ENCODE measurements at places on chromosomes 12 and 14.

- DNase-seq: no peak
Observed at GRCh38 chr12:14190694-14191093, 174.8 kb upstream of the ATF7IP start.

DNA sequence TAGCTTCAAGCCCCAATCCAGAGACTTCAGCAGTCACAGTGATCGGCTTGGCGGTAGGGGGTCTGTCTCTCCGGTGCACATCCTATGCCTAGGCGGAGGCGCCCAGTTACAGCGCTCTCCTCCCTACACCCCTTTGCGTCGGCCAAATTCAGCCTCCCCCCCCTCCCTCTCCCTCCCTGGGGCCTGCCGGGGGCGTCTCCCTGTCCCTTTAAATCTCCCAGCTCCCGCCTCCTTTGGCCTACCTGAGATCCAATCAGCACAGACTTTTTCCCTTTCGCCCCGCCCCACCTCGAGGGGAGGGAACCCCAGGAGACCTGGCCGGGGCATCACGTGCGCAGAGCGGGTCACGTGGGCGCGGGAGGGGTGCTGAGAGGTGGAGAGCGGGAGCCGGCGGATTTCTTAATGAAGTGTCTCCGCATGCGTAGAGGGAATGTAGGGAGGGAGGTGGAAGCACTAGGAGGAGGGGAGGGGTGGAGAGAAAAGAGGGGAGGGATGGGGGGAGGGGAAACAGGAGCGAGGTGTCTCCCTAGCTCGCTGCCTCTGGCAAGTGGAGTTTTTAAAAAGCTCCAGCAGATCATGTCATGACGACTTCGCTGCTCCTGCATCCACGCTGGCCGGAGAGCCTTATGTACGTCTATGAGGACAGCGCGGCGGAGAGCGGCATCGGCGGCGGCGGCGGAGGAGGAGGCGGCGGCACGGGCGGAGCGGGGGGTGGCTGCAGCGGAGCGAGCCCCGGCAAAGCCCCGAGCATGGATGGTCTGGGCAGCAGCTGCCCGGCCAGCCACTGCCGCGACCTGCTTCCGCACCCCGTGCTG is at the start of gene HOXC13:
Gene HOXC13 (plus strand): TSS at position 506 of the 815 bp plus-strand sequence. CDS start 76 bp downstream, at position 582.
- DNase-seq: peak; percentile 72

GRCh38 chr12:109432842-109433304 is 44.2 kb downstream of the KCTD10 start:
- DNase-seq: no peak

DNA sequence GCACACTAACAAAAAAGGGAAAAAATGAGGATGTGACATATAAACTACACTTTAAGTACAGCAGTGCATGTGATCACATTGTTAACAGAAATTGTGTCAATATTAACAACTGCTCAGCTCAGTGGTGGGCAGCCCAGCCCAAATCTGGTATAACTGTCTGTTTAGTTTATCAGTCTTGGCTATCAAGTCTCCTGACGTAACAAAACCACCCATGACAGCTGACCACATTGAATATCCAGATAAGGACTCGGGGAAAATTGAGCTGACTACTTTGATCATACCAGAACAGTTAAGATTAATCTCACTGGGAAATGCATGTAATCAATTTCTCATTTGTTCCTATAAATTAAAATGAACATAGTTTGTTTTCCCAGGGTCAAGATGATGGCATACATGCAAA is 396.6 kb downstream of the SNAPC1 start:
- DNase-seq: no peak

GRCh38 chr12:318759-319515 is 56.3 kb upstream of the SLC6A13 start:
- DNase-seq: no peak

GRCh38 chr12:84502907-84503787 is 409.5 kb downstream of the SLC6A15 start:
- DNase-seq: peak; percentile 26

GRCh38 chr14:20609215-20610001 is 18.2 kb upstream of the RNASE12 start:
- DNase-seq: no peak

- DNase-seq: no peak
Observed at GRCh38 chr12:11433664-11434063, 38.3 kb upstream of the PRB2 start.

- DNase-seq: no peak
Observed at GRCh38 chr12:132474237-132474741, 15.7 kb upstream of the FBRSL1 start.

DNA sequence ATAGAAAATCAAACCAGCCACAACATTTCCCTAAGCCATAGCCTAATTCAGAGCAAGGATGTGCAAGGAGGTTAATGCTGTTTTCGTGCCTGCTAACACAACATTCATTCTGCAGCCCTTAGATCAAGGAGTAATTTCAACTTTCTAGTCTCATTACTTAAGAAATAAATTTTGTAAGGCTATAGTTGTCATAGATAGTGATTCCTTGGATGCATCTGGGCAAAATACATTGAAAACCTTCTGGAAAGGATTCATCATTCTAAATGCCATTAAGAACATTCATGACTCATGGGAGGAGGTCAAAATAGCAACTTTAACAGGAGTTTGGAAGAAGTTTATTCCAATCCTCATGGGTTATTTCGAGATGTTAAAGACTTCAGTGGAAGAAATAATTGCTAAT is 283.2 kb downstream of the RPAP3 start:
- DNase-seq: peak; percentile 39

DNA sequence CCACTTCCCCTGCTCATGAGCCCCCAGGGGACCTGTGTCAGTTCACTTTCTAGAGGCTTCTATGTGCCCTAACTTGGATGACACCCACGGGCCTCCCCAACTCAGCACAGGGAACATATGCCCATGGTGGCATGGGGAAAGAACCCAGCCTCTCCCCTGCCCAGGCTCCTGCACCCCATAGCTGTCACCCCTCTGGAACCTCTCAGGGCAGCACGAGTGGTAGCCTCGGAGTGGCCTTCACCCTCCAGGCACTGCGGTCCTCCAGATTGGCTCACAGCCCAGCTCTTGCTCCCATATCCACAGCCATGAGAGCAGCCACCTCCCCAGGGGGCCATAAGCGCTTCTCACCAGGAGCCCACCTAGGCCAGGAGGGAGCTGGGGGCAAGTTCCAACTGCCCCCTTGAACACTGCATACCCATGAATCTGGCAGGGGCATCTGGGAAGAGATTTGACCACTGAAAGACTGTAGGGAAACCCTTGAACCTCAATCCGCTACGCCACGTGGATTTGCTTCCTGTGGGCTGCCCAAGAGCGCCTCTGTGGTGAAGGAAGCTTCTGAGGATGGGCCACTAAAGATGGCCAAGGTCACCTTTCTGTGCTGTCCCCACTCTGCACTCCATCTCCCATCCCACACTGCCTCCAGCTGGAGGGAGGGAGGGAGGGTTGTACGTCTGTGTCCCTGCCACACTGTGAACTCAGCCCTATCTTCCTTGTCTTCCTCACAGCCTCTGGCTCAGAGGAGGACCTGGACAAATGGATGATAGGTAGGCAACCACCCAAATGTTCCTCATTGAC is 11.9 kb downstream of the PLD4 start:
- DNase-seq: no peak

DNA sequence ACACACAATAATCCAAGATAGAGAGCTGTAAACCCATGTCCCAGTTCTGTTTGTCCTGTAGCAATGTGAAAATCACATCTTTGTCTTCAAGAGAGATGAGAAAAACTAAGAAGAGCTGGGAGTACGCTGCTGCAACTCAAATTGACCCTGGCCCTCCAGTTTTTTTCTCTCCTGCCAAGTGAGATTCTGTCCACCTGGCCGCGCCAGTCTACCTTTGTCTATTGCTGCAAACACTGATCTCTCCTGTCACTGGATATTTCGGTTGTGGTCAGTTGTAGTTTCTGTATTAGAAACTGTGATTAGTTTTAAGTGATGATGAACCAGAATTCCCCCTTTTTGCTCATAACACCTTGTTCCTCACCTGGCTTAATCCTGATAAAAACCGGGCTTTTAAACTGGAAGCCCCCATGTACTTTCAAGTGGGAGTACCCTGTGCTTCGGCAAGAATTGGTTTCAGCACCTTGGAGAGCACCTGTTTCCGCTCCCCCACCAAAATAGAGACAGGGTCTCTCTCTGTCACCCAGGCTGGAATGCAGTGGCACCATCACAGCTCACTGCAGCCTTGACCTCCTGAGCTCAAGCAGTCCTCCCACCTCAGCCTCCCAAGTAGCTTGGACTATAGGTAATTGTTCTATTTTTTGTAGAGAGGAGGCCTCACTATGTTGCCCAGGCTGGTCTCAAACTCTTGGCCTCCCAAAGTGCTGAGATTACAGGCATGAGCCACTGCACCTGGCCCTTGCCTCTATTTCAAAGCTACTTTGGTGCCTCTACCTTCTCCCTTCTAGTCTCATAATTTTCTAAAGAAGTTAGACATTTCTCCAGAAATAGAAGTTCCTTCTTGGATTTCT is 156.8 kb downstream of the PHETA1 start:
- no peak for DNase-seq

DNA sequence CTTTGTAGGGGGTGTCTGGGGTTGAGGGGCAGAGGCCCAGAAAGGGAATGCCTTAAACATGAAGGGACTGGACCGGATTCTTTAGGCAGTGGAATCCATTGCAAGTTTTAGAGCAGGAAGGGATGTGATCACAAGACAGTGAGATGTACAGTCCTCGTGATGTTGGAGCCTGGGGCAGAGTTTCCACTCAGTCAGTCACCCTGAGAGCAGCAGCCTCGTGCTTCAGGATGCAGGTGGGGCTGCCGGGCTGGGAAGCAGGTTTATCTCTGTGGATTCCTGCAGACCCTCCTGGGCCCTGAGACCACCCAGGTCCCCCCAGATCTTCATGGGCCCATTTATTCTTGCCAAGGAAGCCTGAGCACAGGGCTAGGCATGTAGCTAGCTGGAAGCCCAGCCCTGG is 38.5 kb downstream of the RIN3 start:
- no peak for DNase-seq

DNA sequence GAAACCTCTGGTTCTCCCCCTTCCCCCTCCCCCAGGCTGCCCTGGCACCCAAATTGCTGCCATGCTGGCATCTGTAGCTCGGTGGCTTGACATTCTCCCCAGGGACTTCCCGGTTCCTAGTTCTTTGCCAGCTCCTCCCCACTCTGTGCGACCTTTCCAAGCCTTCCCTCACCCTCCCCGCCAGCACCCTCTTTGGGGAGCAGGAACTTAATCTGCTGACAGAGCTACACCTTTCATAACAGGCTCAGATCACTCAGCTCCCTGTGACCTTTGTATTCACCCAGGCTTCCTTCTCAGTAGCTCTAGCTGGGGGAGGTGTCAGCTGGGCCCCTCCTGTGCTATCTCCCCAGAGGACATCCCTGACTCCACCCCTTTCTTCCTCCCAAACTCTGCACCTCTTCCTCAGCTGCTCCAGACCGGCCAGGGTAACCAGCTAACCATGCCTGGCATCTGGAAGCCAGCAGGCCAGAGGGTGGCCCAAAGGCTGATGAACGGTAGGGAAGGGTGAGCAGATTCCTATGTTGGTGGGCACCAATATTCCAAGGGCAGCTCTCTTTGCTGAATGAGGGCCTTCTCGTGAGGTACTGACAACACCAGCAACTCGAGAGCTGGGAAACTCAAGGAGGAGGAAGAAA is 1.8 kb upstream of the COX14 start:
- DNase-seq: no peak

DNA sequence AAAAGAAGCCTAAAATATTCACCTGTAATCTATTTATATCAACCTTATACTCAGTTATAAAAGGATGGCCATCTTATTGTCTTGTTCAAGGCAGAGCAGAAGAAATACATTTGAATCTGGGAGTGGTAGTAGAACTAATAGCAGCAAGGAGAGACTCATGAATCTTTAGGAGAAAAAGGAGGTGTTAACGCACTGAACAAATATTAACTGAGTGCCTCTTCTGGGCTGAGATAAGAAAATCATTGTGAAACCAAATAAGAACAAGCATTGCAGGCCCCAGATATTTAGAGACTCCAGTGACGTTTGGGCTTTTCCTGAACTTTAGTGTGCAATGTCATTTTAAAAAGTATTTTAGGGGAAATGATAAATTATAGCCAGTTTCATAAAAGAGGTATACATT is 790.6 kb downstream of the DIO2 start:
- DNase-seq: no peak

DNA sequence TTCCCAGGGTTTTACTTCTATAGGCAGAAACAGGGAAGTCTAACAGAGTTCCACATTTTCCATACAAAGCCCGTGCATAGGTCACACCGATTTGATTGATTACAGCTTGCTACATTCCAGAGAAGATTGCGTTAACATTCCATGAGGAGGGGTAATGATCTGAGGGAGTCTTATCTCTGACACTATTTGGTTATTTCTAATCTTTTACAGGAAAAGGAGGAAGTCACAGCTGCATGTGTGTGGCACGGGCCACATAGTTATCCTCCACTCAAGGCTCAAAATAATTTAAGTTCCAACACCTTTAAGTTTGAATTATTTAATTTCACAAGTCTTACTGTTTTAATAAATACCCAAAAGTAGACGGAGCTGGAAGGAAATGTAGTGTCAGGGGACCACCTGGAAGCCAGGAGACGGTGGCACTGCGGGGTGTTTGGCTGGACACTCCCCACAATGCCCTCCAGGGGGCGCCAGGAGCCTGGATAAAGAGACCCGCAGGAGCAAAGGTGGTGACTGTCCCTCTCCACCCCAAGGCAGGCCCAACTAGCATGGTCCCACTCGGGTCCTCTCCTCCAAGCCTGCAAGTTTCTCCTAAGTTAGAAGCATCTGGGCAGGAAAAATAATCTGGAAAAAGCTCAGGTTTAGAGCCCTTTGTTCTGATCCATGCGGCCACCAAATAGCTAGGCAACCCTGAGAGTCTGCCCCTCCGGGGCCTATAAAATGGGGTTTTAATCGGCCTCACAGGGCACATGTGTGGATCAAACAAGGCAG is 20.2 kb downstream of the KRT8 start:
- DNase-seq: no peak

GRCh38 chr12:114685869-114686268 is 1.9 kb upstream of the TBX3 start:
- no peak for DNase-seq

GRCh38 chr12:26331960-26332359 is 136.6 kb downstream of the SSPN start:
- DNase-seq: no peak

DNA sequence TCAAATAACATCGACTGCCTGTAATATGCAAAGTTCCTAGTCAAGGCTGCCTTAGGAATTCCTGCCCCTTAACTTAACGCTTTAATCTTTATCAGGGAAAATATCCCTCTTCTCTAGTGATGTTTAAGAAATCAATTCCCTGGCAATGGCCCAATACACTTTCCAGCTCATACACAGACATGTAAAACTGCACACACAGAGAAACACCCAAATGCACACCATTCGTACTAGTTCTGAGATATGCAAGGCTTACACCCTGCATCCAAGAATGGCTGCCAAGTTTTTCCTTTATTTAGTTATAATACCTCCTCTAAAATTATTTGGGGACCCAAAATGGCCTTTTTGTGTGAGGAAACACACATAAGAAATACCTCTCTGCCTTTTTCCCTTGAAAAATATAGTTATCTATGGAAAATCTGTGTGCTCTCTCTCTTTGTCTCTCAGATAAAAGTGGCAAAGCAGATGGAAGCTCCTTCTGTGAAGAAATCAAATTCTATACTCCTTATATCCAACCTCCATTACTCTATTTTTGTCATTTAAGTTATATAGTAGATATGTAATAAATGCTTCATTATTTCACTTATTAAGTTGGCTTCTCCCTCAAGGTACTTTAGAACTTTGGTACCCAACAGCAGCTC is 120.0 kb upstream of the MDM1 start:
- DNase-seq: no peak
